Small intestine (tissue), 16 donors: ENCODE measurements at places on chromosomes 6 and 20.

DNA sequence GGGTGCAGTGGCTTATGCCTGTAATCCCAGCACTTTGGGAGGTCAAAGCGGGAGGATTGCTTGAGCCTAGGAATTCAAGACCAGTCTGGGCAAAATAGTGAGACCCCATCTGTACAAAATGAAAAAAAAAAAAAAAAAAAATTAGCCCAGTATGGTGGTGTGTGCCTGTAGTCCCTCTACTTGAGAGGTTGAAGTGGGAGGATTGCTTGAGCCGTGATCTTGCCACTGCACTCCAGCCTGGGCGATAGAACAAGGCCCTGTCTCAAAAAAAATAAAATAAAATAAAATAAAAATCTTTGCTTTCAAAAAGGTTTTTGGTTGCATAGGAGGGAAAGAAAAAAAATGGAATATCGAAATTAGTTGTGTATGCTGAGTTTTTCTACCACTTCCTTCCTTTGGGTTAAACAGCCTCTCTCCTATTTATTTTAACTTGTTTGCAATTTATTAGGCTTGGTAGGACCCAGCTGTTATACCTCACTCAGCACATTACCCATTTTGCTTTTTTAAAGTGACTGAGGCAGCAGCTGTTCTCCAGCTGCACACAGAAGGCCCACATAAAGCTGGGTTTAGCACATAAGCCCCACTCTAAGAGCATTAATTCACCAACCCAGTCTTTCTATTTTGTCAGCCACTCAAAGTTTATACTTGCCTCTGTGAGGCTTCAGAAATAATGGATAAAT lies 152.3 kb downstream of the ZFAND3 start:
- no peak for DNase-seq

- DNase-seq = no peak
Measured at GRCh38 chr6:41160933-41161332, 2.0 kb downstream of the TREM2 start.

- DNase-seq = no peak
Measured at GRCh38 chr20:31484001-31484400, 8.9 kb downstream of the REM1 start.

DNA sequence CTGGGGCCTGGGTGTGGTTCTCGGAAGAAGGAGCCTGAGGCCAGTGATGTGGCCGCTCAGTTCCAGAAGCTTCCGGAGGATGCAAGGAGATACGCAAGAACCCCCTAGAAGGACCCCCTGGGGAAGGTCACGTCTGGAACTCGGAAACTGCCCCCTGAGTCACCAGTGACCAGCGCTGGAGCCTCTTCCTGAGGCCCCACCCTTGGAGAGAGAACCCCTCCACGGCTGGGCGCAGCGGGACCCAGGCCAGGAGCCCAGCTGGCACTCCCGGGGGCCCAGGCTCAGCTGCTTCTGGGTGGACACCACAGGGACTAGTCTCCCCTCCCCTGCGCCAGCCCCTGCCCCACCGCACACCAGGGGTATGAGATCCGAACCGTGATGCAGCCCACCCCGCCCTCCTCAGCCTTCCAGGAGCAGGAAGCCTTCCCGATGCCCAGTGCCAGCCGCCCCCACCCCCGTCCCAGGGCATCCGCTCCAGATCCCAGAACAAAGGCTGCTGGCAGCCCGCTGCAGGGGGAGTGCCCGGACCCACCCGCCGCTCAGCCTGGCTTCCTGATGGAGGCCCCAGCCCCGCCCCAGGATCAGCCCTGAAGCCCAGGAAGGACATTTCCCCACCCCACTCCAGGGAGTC lies 7.5 kb downstream of the LAMA5 start:
- no peak for DNase-seq

- DNase-seq = no peak
Measured at GRCh38 chr6:47680051-47680450, 18.3 kb upstream of the ADGRF4 start.

DNA sequence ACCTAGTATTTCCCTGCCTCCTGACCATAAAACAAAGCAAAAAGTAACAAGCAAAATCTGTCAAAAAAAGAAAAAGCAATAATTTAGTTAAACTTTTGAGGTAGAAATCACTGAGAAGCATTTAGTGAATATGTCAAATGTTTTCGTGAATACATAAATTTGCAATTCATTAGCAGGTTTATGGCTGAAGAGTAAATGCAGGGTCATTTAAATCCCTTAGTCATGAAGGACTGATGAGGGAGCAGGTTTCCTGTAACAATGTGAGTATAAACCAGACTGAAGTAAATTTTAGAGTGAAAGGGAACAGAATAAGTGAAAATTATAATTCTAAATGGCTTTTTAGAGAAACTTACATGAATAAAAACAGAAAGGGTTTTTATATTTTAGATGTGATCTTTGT lies 313.5 kb upstream of the MANEA start:
- DNase-seq = no peak
